Esophagus squamous epithelium (tissue), 5 donors: ENCODE measurements at places on chromosomes 3 and 15. TPM values are rescaled to one million over a fixed set of nuclear protein-coding genes. Genes with fewer than 3 reads are reported as not detected.

The CTXND1 gene
- not detected for total RNA-seq

The FEZF2 gene
- not detected for total RNA-seq

The APOD gene
- 13.6 TPM for total RNA-seq

The LRIG1 gene
- total RNA-seq = 7.5 TPM

The SPTBN5 gene
- 2.9 TPM for total RNA-seq

The CTXN2 gene
- not detected for total RNA-seq

The REC114 gene
- total RNA-seq = not detected

The P2RY1 gene
- 26.5 TPM for total RNA-seq

The SMCO1 gene
- total RNA-seq = not detected

The AMT gene
- total RNA-seq = 0.80 TPM

The TTLL13 gene
- not detected for total RNA-seq

The TRPM1 gene
- not detected for total RNA-seq

The IL16 gene
- total RNA-seq = 3.8 TPM

The GRK7 gene
- not detected for total RNA-seq

The CDHR4 gene
- total RNA-seq = not detected

The IL5RA gene
- total RNA-seq = 0.95 TPM

The NME9 gene
- total RNA-seq = not detected

The C3orf52 gene
- total RNA-seq = 9.4 TPM

The ADGRG7 gene
- total RNA-seq = not detected

The C3orf49 gene
- not detected for total RNA-seq

The TRIM69 gene
- total RNA-seq = 10.4 TPM

The SAMMSON gene
- total RNA-seq = not detected

The TMCO5A gene
- total RNA-seq = not detected

The FAM98B gene
- total RNA-seq = 8.1 TPM

The SENP2 gene
- total RNA-seq = 18.7 TPM

The SHC4 gene
- 0.50 TPM for total RNA-seq

The OSBPL10 gene
- 13.8 TPM for total RNA-seq

The SLC6A1 gene
- 31.9 TPM for total RNA-seq

The IMPG2 gene
- 0.09 TPM for total RNA-seq

The ACTC1 gene
- 0.09 TPM for total RNA-seq
